Activated T-cell treated with anti-CD3 and anti-CD28 coated beads for 48 hours (primary cell): ENCODE measurements at places on chromosomes 6 and 20.
A peak's percentile ranks its signal among the peaks of the same experiment; 100 is the strongest.

DNA sequence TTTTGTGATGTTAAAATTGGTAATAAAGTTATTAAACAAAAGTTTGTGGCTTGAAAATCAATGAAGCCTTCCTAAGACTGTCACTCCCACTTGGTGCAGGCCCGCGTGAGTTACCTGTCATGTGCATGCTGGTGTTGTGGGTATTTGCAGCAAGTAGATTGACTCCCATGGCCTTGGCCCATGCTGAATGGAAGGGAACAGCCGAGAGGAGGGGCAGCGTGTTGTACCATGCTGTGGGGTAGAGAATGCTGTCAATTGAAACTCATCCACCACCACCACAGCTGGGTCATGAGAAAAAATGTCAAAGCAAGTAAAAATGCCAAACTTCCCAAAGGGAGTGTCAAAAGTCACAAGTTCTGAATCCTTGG is 12.7 kb upstream of the VNN1 start:
- no peak for DNase-seq

DNA sequence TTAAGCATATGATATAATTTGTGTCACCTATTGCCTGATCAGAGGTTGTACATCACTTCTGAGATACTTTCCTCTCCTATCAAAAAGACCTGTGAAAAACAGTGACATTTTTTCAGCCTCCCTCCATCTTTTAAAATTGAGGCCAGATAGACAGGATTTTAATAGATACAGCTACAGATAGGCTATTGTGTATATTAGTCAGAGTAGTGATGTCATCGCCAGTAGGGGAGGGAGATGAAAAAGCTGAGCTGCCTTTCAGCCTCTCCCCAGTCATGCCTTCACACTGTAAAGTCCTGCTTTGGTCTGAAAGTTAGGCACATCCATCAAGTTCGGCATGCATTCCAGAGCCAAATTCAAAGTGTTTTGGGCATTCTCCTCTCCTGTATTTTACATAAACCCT is 7.9 kb upstream of the PABPC1L start:
- DNase-seq = no peak

DNA sequence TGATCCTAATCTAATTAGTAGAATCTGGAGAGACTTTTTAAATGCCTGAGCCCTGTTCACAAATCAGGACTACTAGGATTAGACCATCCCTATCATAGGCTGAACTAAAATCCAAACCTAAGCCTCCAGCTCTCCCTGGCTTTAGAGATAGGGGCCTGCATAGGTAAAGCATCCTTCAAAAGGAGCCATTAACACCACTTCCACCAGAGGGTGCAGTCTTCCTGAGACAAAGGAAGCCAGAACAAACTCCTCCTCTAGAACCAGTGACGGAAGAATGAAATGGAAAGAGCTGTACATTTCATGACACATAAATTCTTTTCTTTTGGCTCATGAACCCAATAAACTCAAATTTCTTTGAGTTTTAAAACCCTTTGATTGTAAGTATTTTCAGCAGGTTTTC is 291.2 kb upstream of the ADGRB3 start:
- DNase-seq = no peak

- DNase-seq = peak; percentile 58
Observed at GRCh38 chr20:62921119-62921687, 5.1 kb downstream of the DIDO1 start.

DNA sequence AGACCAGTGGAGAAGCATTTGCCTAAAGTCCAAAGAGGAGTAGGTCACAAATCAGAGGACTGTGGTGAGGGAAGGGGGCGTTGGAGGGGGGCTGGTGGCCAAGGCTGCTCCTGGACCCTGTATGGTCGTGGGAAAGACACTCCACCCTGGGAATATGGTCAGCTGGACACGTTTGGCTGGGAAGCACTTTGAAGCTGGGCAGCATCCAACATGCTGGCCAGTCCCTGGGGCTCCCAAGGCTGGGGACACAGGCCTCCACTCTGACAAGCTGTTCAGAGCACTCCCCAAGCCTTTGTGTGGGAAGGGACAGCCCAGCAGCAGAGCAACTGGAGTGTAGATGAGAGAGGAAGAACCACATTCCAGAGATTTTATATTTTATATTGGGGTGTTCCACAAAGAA is 203.2 kb downstream of the ANKRD60 start:
- DNase-seq = no peak

DNA sequence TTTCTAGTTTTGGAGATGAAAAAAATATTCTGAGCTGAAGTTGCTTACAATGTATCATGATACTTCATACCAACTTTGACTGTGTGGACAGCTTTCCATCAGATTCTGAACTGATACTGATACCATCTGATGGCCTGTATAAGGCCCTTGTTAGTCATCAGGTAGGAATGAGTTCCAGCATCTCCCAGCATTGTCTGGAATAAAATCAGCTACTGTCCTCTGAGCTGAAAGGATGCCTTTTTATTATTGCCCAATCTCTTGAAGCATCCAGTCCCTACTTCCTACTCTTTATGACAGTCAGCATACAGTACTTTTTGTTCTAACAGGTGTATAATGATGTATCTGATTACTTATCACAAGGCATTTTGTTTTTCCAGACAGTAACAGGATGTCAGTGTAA is 70.6 kb upstream of the EYA4 start:
- DNase-seq = no peak

DNA sequence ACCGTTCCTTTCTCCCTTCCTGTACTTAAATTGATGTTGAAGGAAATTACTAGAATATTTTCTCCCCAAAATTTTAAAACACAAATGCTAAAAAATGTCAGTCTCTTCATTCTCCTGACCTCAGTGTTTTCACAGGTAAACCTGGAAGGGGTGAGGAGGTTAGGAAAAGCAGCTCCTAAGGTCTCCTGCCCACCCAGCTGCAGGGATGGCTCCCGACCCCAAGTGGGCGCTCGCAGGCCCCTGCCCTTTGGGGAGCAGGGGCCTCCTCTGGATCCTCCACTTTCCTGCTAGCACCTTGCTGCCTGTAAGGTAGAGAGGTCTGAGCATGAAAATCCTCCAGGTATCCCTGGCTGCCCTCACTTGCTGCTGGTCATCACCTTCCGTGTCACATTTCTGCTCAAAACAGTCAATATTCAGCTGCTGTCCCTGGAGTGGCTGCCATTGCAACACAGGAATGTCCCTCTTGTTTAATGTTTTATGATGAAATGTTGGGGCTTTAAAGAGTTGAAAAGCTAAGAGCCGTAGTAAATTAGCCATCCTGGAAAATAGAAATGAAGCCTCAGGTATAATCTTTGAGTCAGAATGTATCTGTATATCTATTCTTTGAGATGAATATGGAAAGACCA is 10.9 kb upstream of the HSP90AB1 start:
- no peak for DNase-seq

DNA sequence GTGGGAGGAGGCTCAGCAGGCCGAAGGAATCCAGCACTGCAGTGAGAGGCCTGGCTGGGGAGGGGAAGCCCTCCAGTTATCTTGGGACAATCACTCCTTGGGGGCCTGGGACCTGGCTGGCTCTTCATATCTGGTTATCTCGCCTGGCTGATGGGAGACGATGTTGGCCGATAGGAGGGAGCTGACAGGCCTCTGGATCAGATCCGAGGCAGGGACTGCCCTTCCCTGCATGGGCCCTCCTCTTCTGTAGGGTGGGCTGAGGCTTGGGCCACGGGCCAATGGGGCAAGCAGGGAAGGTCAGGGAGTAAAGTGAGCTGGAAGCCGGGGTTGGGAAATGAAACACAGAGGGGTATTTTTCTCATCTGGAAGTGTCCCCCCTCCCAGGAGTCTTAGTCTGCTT is 25.2 kb downstream of the MANBAL start:
- no peak for DNase-seq

GRCh38 chr6:138001750-138002349 is 105.4 kb downstream of the PERP start:
- peak; percentile 41 for DNase-seq

GRCh38 chr6:79665725-79666551 is 34.8 kb downstream of the SH3BGRL2 start:
- DNase-seq = no peak

GRCh38 chr6:85421972-85422371 is 27.9 kb upstream of the NT5E start:
- no peak for DNase-seq

- DNase-seq = no peak
Observed at GRCh38 chr20:53778041-53778516, 184.4 kb upstream of the ZNF217 start.

GRCh38 chr6:166949528-166950442 is 6.6 kb downstream of the RNASET2 start:
- no peak for DNase-seq

DNA sequence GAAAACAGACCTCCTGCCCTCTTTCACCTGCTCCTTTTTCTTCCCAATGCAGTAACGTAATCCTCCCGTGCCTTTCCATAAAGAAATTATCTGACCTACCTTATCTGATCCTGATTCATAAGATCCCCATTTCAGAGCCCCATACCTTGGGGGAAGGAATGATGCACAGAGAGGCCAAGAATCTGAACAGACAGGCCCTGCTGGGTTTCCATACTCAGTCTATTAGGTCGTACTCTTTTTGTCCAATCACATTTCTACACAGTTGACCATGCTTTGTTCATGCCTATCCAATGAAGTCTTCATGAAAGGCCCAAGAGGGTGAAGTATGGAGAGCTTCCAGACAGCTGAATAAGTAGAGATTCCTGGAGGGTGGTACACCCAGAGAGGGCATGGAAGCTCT is 25.3 kb downstream of the SRPK1 start:
- no peak for DNase-seq

DNA sequence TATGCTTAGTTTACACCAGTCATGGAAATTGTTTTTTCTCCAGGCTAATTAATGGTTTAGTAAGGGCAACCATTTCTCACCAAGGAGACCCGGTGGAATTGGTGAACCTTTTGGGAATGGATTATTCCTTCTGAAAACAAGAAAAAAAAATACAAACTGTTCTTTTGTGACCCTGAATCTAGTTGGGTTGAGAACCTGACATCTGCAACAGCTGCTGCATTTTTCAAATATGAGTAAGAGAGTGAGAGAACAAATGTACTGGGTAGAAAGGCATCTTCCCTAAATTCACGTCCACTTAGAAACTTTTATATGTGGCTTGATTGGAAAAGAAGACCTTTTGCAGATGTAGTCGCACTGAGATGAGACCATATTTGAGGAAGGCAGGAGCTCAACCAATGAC is 553.4 kb upstream of the EPHA7 start:
- DNase-seq = no peak

GRCh38 chr20:40766790-40767614 is 78.0 kb upstream of the MAFB start:
- DNase-seq = no peak

DNA sequence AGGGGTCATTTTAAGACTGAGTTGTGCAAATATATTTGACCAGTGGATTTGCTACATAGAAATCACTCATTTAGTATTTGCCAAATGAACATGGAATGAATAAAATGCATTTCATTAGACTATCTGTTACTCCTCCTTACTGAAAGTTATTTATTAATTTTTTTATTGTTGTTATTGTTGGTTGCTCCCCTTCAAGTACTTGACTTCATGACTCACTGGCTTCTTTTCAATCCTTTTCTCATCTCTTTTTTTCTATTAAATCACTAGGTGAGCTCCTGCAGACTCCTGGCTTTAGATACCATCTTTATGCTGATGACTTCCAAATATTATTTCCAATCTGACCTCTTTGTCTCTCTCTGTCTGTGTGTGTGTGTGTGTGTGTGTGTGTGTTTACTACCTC is 192.2 kb upstream of the FAM83B start:
- DNase-seq = no peak

- DNase-seq = no peak
Observed at GRCh38 chr6:36751091-36751490, 53.5 kb downstream of the RAB44 start.

- no peak for DNase-seq
Observed at GRCh38 chr6:56708810-56709597, 66.3 kb upstream of the DST start.

DNA sequence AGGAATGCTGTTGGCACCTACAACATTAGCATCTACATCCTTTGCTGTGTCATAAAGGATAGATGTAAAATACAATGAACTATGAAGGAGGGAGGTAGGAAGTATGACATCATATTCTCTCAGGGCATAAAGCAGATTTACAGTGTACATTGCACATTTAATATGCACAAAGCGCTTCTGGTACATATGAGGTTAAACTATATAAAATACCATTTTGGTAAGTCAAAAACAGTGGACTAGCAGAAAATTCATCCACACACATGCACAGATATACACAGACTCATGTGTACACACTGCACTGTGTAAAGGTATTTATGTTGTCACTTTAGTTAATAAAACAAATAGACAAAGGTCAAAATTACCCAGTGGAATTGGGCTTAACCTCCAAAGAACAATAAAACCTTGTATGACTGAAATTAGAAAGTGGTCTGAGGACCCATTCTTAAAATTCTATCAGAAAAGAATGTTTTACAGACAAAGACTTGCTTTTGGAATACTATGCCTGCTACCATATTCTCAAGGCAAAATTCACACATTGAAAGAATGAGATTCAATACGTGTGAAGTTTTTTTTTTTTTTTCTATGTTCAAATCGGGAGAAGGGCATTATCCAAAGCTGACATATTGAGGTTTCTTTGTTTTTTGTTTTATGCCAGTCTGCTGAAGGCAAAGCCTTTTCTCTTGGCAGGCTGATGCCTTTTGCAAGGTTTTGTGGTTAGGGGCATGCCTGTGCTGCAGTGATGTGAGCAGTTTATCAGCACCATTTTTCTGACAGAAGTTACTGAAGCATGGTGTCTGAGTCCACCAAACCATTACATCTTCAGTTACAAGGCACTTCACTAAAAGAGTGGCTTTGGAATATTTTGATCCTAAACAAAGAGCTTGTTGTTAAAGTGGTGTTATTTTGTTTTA is 199.0 kb downstream of the PLCB1 start:
- DNase-seq = no peak

DNA sequence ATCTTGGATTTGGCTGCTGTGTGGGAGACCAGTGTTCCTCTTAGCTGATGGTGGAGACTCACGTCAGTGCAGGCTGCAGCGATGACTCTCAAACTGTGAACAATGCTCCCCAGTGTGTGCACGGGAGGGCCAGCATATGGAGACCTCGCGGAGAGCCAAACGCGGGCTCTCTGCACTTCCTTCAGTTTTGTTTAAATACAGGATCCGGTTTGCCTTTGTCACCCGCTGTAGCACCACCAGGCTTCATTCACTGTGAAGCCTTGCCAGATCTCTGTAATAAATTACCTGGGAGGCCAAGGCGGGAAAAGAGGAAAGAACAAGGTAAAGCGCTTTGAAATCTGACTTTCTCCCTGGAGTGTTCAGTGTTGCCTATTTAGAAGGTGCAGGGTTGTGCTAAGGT is 30.7 kb upstream of the TMEM14A start:
- DNase-seq = no peak

GRCh38 chr20:23856736-23857135 is 22.8 kb downstream of the CST5 start:
- DNase-seq = no peak

DNA sequence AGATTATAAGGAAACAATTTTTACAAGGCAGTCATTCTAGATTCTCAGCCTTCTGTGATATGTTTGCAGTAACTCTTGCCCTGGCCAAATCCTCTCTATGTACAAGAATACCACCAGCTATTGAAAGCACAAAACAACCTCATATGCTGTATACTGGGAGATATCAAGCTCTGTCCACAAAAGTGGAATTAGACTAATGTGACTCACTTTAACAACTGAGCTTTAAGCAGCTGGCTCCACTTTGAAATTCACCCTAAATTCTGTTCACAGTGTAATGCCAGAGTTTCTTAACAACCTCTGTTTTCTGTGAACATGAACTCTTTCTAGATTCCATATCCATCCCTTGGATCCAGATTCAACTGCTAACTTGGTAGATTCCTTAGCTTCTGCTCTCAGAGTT is 47.6 kb downstream of the CHD6 start:
- no peak for DNase-seq

- DNase-seq = no peak
Observed at GRCh38 chr6:69265706-69266105, 531.1 kb downstream of the LMBRD1 start.
